ENCODE measurements at places on chromosomes 5 and 9.

- DNase-seq, result no peak
These were observed 88.2 kb upstream of the NIPAL4 start for GRCh38 chr5:157371655-157372471.

GRCh38 chr5:137646761-137647160, 89.1 kb downstream of the KLHL3 start:
- no peak for DNase-seq

- no peak for DNase-seq
These were observed 194.8 kb downstream of the SYK start for GRCh38 chr9:90996154-90997065.

DNA sequence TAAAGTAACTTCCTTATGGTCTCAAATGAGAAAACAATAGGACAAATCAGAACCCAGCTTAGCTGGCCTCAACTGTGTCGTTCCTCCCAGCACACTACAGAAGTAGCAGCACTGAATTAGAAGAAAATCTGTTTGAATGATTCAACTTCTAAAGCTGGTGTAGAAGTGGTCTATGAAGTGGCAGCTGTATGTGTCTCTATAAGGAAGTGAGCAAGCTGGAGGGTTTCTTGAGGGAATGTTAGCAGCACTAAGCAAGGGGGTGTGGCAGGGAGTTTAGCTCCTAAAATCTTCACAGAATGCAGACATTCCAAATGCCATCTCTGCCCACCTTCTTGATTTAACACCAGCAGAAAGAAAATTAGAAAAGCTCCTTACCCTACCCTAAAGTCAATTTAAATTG, 4.1 kb downstream of the KLF9 start:
- no peak for DNase-seq

- no peak for DNase-seq
These were observed 95.9 kb upstream of the SLC25A48 start for GRCh38 chr5:135738564-135738875.

DNA sequence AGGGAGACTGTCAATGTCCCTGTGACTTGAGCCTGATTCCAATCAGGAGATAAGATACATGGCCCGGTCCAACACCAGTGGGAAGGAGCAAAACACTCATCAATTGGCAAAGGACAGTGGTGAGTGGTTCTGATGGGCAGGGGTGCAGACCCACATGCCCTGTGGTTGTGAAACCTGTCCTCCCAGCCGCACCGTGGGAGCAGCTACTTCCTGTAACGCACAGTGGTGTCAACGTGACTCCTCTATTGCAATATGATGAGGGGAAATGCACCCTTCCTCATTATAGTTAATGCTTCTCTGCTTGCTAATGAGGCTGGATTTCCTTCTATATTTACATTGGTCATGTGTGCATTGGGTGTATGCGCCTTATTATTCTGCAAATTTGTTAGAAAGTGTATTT, 223.0 kb downstream of the IRX1 start:
- no peak for DNase-seq

DNA sequence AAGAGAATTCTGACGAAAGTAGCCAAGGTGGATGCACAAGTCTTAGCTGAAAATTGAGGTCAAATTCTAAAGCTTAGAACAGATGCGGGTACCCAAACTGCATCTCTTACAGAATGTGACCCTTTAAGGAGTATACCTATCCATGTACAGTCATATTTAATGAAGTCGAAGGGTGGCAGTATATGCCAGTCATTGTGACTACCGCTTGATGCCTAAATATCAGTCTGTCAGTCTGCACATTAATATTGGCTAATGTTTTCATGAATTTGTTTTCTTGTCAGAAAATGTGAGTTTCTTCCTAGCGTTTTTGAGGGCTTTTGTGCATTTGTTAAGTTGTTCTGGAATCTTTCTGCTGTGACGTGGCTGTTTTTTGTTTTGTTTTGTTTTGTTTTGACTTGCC, 264.5 kb upstream of the ELAVL2 start:
- no peak for DNase-seq

DNA sequence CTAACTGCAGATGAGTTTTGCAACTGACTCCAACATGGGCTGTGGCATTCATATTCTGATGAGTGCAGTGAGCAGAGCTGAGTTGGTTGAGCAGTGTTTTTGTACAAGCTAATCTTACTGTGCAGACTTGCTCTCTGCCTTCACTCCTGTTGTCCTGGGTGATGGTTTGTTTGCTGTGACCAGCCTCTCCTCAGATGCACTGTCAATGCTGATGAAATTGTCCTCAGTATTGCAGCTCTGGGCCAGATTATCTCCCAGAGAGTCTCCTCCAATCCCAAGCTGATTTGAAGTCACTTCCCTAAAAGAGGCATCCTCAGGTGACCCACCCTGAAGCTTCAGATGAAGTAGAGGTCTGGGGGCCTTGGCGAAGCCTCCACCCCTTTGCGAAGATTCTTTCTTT, 581.8 kb downstream of the ACTL7B start:
- DNase-seq, result no peak

DNA sequence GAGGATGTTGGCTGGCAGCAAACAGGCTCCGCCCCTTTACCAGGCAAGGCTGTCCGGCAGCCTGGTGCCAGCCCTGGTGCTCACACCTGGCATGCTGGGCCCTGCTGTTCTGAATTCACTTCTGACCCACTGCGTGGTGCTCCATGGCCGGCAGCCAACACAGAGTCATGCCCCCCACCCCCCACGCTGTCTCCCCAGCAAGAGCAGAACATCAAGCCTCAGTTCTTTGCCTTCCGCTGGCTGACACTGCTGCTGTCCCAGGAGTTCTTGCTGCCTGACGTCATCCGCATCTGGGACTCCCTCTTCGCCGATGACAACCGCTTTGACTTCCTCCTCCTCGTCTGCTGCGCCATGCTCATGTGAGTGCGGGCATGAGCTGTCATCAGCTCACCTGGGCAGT, 12.6 kb upstream of the ENDOG start:
- DNase-seq, result no peak

DNA sequence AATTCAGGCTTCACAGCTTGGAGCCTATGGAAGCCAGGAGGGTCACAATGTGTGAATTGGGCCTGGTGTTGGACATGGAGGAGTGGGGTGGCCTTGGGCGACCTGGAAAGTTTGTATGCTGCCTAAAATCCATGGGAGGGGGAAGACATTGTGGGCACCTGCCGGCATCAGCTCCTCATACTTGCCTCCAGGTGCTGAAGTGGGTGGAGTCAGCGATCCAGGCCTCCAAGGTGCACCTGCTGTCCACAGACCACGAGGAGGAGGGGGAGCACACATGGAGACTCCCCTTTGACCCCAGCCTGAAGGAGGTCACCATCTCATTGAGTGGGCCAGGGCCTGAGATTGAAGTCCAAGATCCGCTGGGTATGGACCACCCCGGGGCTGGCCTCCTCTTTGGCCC, 29.1 kb downstream of the HMCN2 start:
- DNase-seq, result no peak

DNA sequence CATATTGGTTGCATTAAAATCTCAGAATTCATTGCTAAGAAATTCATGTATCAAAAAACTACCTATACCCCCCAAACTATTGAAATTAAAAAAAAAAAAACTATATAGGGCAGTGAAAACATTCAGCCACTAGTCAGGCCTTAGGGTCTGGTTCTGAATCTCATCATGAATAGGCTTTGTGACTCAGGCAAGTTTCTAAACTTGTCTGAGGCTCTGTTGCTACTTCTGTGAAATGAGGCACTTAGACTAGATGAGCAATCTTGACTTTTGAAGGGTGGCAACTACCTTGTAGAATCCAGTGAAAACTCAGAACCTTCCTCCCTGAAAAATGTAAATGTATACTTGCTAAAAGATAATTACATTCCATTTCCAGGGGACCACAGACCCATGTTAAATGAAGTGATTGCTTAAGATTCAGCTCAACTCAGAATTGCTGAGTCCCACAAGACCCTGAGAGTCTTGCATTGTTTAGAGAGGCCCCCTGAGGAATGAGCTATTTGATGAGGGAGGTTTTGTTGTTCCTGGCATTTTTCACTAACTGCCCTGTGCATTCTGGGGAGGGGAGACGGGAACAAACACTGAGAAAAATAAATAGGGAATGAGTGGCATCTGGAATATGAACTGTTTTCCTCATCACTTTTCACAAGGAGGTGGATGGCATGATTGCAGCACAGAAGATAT, 29.5 kb downstream of the RAI14 start:
- no peak for DNase-seq

DNA sequence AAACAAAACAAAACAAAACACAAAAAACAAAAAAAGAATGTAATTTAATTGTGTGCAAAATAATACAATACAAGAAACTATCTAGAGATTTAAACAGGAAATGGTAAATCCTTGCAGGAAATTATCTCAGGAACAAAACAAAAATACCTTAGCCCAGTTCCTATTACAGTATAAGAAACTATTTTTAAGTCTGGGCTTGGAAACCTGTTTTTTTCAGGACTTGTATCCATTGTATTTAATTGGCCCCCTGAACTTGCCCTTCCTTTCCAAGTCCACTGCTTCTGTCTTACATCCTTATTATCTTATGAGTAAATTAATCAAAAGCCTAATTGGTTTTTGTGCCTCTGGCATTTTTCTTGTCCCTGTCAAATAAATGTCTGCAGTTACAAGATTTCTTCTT, 48.5 kb downstream of the ST8SIA4 start:
- DNase-seq, result no peak

GRCh38 chr5:5350101-5350500, 72.4 kb upstream of the ICE1 start:
- DNase-seq, result no peak

GRCh38 chr9:35665471-35665818, 450 bp upstream of the ARHGEF39 start:
- no peak for DNase-seq

DNA sequence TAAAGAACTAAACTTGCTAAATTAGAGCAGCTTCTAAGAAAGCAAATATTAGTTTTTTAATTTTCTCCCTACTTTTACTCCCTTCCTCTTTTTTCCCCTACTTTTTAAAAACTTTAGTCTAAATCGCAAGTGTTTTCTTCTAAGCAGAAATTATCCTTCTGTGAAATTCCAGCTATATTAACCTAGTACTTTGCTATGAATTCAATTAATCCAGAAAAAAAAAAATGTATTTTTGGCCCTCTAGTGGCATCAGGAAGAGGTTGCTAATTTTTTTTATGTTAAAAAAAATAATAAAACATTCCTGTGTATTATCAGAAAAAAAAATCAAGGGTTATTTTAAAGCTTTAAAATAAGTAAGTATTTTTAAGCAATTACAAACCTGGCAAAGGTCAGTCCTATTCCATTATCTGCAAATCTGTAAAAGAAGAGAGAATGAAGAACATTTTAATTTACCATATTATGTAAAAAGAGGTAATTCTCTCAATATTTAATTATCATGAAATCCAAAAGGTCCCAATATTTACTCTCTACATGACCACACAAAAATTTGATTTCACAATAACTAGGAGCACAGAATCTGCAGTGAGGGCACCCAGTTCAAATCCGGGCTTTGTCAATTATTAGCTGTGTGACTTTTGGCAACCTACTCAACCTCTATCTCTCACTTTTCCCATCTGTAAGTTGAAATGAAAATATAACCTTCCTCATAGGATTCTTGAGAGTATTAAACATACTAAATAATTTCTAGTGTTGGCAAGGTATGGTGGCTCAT, 52.0 kb downstream of the CEMIP2 start:
- no peak for DNase-seq

DNA sequence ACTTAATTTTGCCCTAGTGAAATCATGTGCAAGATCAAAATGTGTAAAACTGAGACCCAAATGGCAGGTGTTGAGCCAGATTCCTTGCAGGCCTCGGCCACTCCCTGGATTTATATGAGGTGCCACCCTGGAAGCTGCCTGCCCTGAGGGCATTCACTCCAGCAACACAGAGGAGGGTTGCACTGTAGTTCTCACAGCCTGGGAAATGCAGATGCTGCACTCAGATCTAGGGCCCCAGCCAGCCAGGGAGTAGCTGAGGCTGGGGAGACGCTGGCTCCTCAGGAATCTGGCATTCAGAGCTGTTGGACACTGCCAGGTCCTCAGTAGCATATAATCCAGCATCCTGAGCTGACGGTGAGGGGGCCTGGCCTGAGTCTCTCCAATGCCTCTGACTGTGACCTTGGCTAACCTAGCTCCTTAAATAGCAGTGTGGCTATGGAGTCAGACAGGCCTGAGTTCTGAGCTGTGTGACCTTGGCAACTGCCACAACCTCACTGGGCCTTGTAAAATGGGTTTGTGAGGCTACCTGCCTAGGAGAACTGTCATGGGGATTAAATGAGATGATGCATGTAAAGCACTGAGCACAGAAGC, 8.7 kb downstream of the KCNMB1 start:
- DNase-seq, result no peak

- DNase-seq, result no peak
These were observed 36.0 kb upstream of the SVEP1 start for GRCh38 chr9:110615498-110615897.

- DNase-seq, result no peak
These were observed 49.5 kb upstream of the CLINT1 start for GRCh38 chr5:157908459-157908858.

DNA sequence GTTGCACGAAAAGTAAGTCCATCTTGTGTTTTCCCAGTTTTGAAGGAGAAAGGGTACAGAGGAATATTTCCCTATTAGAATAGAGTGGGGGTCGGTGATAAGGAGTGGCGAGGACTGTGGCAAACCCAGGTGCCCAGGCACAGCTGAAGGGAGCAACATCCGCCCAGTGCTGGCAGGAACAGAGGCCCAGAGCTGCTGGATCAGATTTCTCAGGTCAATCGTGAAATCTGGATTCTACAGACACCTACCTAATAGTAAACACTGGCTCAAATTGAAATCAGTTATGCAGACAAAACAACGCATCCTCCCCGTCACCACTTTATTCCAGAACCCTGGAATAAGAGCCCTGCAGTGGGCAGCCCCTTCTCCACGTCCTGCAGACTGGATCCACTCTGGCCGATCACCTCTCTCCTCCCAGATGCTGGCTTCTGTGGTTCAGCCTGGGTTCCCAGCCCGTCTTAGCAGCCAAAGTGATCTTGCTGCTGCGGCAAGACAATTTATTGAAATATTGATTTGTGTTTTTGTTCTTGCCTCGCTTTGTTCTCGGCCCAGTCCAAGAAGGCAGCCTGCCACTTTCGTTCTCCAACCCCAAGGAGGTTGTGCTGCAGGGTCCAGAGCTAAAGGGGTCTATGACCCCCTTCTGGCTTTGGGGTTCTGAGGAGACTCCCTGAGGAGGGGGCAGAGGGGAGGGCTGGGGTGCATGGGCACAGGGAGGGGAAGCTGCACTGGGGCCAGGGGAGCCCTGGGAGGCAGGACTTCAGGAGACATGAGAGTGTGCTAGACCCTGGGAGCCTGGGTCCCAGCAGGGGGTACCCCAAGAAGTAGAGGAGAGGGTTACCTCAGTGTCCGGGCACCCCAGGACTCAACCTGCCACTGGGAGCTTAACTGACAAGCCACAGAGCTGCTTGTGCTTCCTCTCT, 103.3 kb downstream of the ZNF354C start:
- DNase-seq, result no peak

GRCh38 chr9:87195306-87195705, 248.0 kb upstream of the GAS1 start:
- DNase-seq, result no peak

GRCh38 chr5:80082731-80083100, 47.6 kb downstream of the THBS4 start:
- DNase-seq, result peak; percentile 7

Data from GM18507 (cell line).